Dermis lymphatic vessel endothelial cell (primary cell): ENCODE measurements at places on chromosomes 12 and 14. TPM values are rescaled to one million over a fixed set of nuclear protein-coding genes. Genes with fewer than 3 reads are reported as not detected.

The INSM2 gene
- not detected in 2 replicates for total RNA-seq

The KRT77 gene
- total RNA-seq = not detected in 2 replicates

The TNFAIP2 gene
- total RNA-seq = 34.4 and 79.6 TPM in 2 replicates

The UNG gene
- 19.6 and 21.3 TPM in 2 replicates for total RNA-seq

The GLIPR1L2 gene
- under 0.01 and 0.09 TPM in 2 replicates for total RNA-seq

The AQP2 gene
- not detected in 2 replicates for total RNA-seq

The PPP1R1A gene
- not detected in 2 replicates for total RNA-seq

The ASCL1 gene
- not detected in 2 replicates for total RNA-seq

The SERPINA10 gene
- total RNA-seq = not detected in 2 replicates

The NFE2 gene
- not detected in 2 replicates for total RNA-seq

The CALM1 gene
- total RNA-seq = 1,083 and 1,173 TPM in 2 replicates

The SCN8A gene
- 0.09 and 0.54 TPM in 2 replicates for total RNA-seq

The B4GALNT3 gene
- 0.11 TPM in 1 of 2 replicates, not detected in the other for total RNA-seq

The KITLG gene
- 5.2 and 6.5 TPM in 2 replicates for total RNA-seq

The PYGL gene
- 71.9 and 138 TPM in 2 replicates for total RNA-seq

The GMPR2 gene
- total RNA-seq = 80.6 and 106 TPM in 2 replicates

The LUM gene
- total RNA-seq = not detected in 2 replicates

The COQ6 gene
- total RNA-seq = 16.4 and 16.5 TPM in 2 replicates

The TMEM30B gene
- total RNA-seq = 0.33 and 0.43 TPM in 2 replicates

The NEUROD4 gene
- total RNA-seq = not detected in 2 replicates

The CCDC175 gene
- not detected in 2 replicates for total RNA-seq

The SYNE2 gene
- total RNA-seq = 66.4 and 76.9 TPM in 2 replicates

The GDF3 gene
- total RNA-seq = 0.26 and 1.2 TPM in 2 replicates

The BBS10 gene
- total RNA-seq = 10.1 and 13.2 TPM in 2 replicates
